ENCODE measurements at places on chromosomes 12 and 14.

DNA sequence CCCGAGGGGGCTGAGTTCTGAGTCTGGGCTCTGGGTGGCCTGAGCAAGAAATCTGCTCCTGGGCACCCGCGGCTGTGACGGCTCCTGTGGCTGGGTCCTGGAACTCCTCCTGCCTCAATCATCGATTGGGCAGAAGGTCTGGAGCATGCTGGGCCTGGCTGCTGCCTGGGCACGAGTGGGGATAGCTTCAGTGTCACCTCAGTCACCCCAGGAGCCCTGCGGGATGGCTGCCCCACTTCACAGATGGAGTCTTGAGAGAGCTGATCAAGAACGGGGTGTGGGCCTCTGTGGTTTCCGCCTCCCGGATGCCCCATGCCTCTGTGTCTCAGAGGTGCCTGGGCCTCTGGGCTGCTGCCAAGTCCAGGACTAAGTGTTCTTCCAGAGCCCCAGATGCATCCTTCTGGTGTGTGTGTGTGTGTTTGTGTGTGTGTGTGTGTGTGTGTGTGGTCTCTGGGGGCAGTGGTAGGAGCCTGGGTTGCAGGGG, 185.6 kb upstream of the C14orf180 start:
- peak; percentile 64 for DNase-seq

DNA sequence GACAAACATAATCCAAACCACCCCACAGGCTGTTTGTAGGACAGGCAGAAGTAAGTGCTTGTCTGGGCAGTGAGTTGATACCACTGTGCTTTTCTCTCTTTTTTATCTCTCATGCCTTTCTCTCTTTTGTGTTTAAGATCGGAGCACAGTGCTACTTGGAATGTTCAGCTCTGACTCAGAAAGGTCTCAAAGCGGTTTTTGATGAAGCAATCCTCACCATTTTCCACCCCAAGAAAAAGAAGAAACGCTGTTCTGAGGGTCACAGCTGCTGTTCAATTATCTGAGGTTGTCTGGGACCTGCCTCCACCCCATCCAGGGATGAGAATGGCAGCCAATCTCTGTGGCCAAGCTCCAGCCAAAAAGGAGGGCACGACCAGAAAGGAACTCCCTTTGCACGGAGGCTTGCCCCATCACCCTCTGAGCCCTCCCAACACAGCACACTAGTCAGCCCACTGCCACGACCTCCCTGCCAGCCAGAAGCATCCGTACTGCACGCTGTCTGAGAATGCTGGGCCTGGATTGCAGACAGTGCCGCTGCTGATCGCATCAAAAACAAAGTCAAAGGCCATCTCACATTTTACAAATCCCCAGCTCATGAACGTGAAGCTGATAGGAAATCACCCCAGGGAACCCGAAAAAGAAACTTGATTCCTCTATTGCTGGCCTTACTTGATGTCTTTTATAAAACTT, 27.8 kb downstream of the GPHB5 start:
- DNase-seq, result no peak

DNA sequence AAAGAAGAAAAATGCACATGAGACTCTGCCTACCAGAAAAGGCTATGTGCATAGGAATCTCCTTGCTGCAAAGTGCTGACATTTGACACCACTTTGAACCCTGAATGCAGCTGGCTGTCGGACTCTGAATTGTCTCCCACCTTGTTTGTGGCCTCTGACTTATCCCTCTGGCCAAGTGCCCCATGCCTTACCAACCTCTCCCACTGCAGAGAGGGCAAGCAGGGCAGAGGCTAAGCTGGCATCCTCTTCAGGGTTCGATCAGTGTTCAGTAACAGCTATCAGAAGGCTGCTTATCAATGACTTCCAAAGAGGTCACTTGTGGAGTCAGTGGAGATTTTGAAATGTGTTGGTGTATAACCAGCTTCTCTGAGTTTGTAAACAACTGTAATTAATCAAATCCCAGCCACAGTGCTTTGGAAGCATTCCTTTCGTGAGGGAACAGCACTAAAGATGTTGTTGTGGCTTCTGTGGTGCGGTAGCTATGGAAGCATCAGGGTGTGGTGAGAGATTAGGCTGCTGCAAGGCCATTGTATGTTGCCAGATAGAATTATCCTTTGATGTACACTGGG, 22.6 kb upstream of the BMP4 start:
- DNase-seq, result no peak

- peak; percentile 77 for DNase-seq
Measured at GRCh38 chr12:57611108-57611826, at the start of gene ARHGEF25. Gene ARHGEF25 (plus strand): TSS chr12:57611435. CDS start chr12:57611895, 460 bp downstream.

DNA sequence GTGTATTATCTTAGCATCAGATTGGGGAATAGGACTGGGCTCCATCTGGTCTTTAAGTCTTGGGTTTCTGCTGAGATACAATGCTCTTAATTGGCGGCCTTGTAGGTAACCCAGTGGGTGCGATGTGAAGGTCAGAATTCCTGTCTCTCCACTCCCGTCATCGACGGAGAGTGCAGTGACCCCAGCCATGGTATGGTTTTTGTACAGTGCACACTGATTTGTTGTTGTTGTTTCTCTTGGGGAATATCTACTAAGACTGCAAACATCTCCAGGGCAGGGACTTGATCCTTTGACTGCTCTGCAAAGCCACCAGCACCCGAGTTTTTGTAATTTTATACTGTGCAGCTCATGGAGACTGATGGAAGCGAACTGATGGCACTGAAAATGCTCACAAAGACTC, 41.4 kb downstream of the KCNA1 start:
- DNase-seq, result no peak

DNA sequence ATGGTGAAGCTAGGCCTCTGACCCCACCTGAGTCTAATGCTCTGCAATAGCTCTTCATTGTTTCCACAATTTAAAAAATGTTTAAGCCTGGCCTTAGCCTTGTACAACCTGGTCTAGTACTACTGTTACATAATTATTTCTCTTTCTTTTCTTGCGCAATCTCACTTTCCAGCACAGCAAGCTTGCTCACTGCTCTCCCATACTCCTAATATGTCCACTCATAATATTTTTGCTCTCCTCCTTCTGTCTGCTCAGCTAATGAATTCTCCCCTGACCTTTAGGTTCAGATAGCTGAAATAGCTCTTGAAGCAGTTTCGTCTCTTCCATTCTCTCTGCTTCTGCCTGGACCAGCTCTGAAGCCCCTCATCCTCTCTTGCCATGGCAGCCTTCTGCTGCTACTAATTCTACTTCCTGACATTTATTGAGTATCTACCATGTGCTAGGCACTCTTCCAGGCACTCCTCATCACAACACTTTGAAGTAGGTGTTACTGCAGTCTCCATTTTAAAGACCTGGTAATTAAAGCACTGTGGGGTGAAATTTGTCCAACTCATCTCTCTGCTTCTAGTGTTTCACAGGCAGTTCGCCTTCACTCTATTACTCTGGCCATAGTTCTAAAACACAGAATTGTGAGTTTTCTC, 2.8 kb upstream of the SLC48A1 start:
- DNase-seq, result no peak

- DNase-seq, result no peak
Measured at GRCh38 chr12:22416801-22417200, 82.3 kb upstream of the ST8SIA1 start.

- no peak for DNase-seq
Measured at GRCh38 chr12:54159589-54159988, 29.2 kb downstream of the SMUG1 start.

DNA sequence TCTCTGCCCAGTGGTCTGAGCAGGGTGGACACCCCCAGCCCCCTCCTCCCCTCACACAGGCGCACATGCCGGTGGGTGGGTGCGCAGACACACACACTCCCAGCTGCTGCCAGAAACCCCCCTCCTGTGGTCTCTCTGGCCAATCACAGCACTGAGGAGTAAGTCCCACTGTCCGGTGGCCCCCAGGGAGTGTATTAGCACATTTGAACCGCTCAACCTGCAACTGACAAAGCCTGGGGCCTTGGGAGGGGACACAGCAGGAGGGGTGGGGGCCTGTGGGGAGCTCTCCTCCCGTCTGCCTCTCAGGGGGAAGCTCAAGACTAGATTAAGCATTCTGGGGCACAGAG, 11.7 kb downstream of the FIGNL2 start:
- DNase-seq, result no peak

DNA sequence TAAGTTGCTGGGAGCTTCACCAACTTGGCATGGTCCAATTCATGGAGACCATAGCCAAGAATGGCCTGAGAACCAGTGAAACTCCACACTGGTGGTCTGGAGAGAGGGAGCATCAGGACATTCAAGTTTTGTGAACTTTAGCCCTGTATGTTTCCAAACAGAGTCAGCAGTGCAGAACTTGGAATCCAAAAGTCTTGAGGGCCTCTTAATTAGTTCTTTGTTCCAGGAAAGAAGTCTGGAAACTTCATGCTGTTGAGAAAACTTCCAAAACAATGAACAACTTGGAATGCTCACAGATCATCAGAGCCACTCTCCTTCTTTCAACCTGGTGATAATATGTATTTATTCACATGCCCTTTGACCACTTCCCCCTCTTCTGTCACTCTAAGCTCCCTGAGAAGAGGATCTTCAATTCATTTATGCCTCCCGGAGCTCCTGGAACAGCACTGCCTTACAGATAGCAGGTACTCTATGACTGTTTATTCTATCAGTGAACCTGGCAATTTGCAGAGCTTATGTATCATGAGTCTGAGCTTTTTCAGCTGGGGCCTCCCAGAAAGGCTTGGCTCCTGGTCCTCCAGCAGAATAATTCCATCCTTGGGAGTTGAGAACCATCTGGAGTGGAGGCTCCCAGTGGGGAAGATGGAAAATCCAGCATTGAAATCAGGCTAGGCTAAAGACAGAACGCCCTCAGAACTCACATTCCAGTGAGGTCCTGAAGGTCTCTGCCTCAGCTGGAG, 191.4 kb downstream of the KTN1 start:
- no peak for DNase-seq

- DNase-seq, result no peak
Measured at GRCh38 chr14:81406863-81407262, 6.7 kb upstream of the STON2 start.

All from activated T-cell treated with anti-CD3 and anti-CD28 coated beads, Interleukin-2, amount 50 U/mL, for 48 hours (primary cell).